ENCODE measurements at places on chromosomes 4 and X. TPM values are rescaled to one million over a fixed set of nuclear protein-coding genes. Genes with fewer than 3 reads are reported as not detected.

The TMSB15A gene
- total RNA-seq = not detected

The CLNK gene
- total RNA-seq = not detected

The CSAG3 gene
- total RNA-seq = not detected

The KIAA1210 gene
- not detected for total RNA-seq

The IL3RA gene
- total RNA-seq = 2.4 TPM

The CENPI gene
- total RNA-seq = 0.63 TPM

The DMP1 gene
- not detected for total RNA-seq

The STK26 gene
- 4.7 TPM for total RNA-seq

The KCND1 gene
- 1.3 TPM for total RNA-seq

The CLCN4 gene
- total RNA-seq = 15.6 TPM

The MCF2 gene
- not detected for total RNA-seq

The FABP2 gene
- total RNA-seq = 0.48 TPM

The CYBB gene
- total RNA-seq = 4.4 TPM

The BMX gene
- 20.1 TPM for total RNA-seq

GRCh38 chr4:15888515-15888914, 50.0 kb downstream of the FGFBP1 start:
- H3K4me3 ChIP-seq = no peak overlapping the region
- no peak overlapping the region for H3K27ac ChIP-seq
- no peaks in the 10 kb centered on the region for H3K36me3 ChIP-seq
- no peak for DNase-seq

GRCh38 chr4:11436084-11436483, 7.4 kb upstream of the HS3ST1 start:
- H3K27me3 ChIP-seq = no peaks in the 10 kb centered on the region
- no peaks in the 10 kb centered on the region for H3K4me1 ChIP-seq
- no peak for DNase-seq
- H3K36me3 ChIP-seq = no peaks in the 10 kb centered on the region
- no peak overlapping the region for H3K4me3 ChIP-seq
- H3K27ac ChIP-seq = no peak overlapping the region

DNA sequence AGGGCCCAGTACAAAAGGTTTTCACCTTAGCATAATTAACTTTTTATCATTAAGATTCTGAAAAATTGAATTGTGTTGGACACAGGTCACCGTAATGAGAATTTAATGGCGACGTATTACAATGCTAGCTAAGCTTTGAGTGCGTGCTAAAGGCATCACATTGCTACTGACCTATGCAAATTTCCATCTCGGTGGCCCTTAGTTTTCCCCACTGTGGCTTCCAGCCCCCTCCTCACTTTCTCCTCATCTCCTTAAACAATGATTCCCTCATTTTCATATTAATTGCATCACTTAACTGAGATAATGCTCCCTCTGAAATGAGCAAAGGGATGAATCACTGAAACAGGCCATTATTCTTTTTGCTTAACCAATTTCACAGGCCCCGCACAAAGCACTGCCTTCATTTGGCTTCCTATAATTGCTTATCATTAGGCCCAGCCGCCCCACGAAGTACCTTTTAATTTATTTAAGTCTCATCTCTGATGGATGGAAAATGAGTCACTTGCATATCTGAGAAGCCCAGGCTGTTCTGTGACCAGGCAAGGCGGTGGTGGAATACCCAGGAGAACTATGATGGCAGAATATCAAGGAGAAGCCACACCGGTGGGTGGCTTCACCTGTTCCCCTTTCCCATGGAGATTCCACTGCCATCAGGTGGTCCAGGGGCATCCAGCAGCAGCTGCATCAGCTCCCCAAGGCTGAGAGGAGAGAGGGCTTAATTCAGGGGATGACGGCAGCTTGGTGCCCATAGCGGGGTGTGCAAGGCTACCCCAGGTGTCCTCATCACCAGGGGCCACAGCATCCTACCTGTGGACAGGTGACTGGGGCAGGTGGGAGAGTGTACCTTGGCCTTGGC, 223.8 kb upstream of the BOD1L1 start:
- H3K27ac ChIP-seq = no peak overlapping the region
- no peaks in the 10 kb centered on the region for H3K27me3 ChIP-seq
- no peak overlapping the region for H3K4me3 ChIP-seq
- DNase-seq = no peak
- H3K4me1 ChIP-seq = no peaks in the 10 kb centered on the region

GRCh38 chr4:138875891-138876608, 139.5 kb upstream of the NOCT start:
- no peaks in the 10 kb centered on the region for H3K4me1 ChIP-seq
- no peaks in the 10 kb centered on the region for H3K27me3 ChIP-seq
- H3K36me3 ChIP-seq = no peaks in the 10 kb centered on the region
- no peak overlapping the region for H3K27ac ChIP-seq

- H3K27me3 ChIP-seq = no peaks in the 10 kb centered on the region
- no peaks in the 10 kb centered on the region for H3K36me3 ChIP-seq
- H3K4me3 ChIP-seq = no peak overlapping the region
- no peak for DNase-seq
- no peaks in the 10 kb centered on the region for H3K4me1 ChIP-seq
Observed at GRCh38 chrX:132171478-132171877, 43.7 kb upstream of the FRMD7 start.

GRCh38 chr4:85778632-85779131, 303.7 kb downstream of the ARHGAP24 start:
- peaks cover 52% of the 10 kb centered on the region for H3K4me1 ChIP-seq
- H3K36me3 ChIP-seq = no peaks in the 10 kb centered on the region
- DNase-seq = no peak
- no peaks in the 10 kb centered on the region for H3K27me3 ChIP-seq

- no peak for DNase-seq
- no peak overlapping the region for H3K4me3 ChIP-seq
- H3K27ac ChIP-seq = no peak overlapping the region
- H3K27me3 ChIP-seq = no peaks in the 10 kb centered on the region
Observed at GRCh38 chr4:4947721-4948120, 71.5 kb downstream of the CYTL1 start.

- DNase-seq = no peak
- H3K36me3 ChIP-seq = no peaks in the 10 kb centered on the region
Observed at GRCh38 chr4:98374643-98375042, 113.5 kb downstream of the RAP1GDS1 start.

DNA sequence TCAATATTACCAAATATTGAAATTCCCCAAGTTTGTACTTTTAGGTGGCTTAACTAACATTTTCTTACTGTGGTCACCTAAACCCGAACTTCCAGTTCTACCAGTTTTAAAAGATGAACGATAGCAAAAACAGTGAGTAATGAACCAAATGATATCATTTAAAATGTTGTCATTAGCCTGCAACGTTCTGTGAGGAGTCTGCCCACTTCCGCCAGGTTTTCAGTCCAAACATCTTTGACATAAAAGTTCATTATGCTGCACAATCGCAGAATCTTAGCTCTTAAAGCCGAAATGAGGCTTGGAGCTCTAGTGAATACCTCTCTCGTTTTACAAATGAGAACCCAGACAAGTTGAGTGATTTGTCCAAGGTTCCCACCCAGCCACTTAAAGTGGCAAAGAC, 762 bp downstream of the PIGA start:
- no peaks in the 10 kb centered on the region for H3K27me3 ChIP-seq
- H3K4me3 ChIP-seq = peak overlapping the region; percentile 71
- DNase-seq = no peak

GRCh38 chrX:41670112-41670511, 18.7 kb upstream of the GPR34 start:
- no peaks in the 10 kb centered on the region for H3K36me3 ChIP-seq
- H3K4me1 ChIP-seq = no peaks in the 10 kb centered on the region
- no peak overlapping the region for H3K27ac ChIP-seq

GRCh38 chr4:74543983-74544382, 99.0 kb downstream of the AREG start:
- no peaks in the 10 kb centered on the region for H3K4me1 ChIP-seq
- H3K4me3 ChIP-seq = no peak overlapping the region
- no peak for DNase-seq

DNA sequence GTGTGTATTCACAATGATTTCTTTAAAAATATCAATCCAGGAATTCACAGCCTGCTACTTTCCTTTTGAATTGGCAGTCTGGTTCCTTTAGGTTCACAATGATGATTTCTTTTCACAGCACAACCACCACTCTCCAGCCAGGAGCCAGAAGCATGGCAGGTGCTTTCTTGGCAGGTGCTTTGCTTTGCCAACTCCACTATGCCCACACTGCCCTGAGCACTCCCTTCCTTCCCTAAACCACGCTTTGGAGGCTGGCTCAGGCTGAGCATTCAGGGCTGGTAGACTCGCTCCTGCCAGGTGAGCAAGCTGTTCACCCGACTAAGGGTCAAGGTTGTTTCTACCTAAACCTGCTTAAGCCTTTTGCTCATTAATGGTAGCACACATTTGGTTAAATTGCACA, 184.5 kb downstream of the SH3KBP1 start:
- peaks cover 5% of the 10 kb centered on the region for H3K4me1 ChIP-seq
- H3K4me3 ChIP-seq = no peak overlapping the region
- H3K27ac ChIP-seq = no peak overlapping the region
- no peak for DNase-seq

- no peak for DNase-seq
- H3K4me3 ChIP-seq = no peak overlapping the region
- H3K4me1 ChIP-seq = peaks cover under 1% of the 10 kb centered on the region
- H3K36me3 ChIP-seq = peaks cover 83% of the 10 kb centered on the region
Observed at GRCh38 chr4:3508542-3508941, 23.7 kb downstream of the LRPAP1 start.

DNA sequence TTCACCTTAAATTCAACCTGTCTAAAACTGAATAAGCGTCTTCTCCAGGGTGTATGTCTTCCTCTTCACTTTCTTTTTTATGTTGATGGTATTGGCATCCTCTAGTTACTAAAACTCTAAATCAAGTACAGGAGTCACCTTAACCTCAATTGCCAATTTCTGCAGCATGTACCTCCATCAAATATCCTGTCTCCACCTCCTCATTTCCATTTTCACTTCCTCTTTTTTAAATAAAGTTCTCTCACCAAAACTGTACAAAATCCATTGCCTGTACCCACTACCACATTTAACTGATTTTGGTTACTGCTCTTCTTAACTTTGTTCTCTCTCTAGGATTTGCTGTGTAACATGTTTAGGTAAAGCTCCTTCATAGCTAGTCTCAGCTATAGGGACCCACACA, 9.2 kb upstream of the NPFFR2 start:
- H3K27me3 ChIP-seq = no peaks in the 10 kb centered on the region
- DNase-seq = no peak

- no peak overlapping the region for H3K4me3 ChIP-seq
- DNase-seq = peak; percentile 54
- no peaks in the 10 kb centered on the region for H3K4me1 ChIP-seq
- H3K27ac ChIP-seq = no peak overlapping the region
- no peaks in the 10 kb centered on the region for H3K36me3 ChIP-seq
Observed at GRCh38 chr4:139736274-139736660, 70.6 kb downstream of the MGST2 start.
